NCI-H2081 (cell line): ENCODE measurements at places on chromosomes 2 and 18.
A peak's percentile ranks its signal among the peaks of the same experiment; 100 is the strongest.

GRCh38 chr2:163667064-163667887, 68.5 kb downstream of the FIGN start:
- DNase-seq = no peak

DNA sequence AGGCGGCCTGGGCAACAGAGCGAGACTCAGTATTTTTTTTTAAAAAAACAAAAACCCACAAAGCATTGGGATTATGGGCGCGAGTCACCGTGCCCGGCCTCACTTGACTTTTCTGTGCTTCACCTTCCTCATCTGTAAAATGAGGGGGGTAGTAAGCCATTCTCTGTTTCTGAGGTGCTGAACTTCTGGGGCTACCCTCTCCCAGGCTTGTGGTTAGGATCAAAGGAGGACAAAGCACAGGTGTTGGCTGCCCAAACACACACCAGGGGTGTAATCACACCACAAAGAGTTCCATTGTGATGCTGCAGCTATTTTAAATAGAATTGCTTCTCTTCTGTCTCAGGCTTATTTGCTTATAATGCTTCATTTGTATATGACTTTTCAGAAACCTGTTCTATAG, 35.8 kb upstream of the INHBB start:
- no peak for DNase-seq

DNA sequence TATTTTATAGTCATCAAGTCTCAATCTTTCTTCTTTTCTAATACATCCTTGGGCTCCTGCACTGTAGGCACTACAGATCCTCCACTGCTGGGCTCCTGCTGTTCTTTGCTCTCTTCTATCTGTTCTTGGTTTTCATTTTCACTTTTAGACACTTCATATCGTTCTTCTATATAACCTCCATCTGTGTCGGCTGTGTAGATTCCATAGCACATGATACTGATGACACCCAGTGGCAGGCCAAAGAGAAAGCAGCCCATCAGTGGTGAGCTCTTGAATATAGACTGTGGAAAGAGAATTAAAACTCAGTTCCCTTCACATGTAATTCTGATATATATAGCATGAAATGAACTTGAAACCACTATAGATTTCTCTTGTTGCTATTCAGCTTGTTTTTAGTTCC, 38.0 kb downstream of the TMX3 start:
- DNase-seq = no peak

DNA sequence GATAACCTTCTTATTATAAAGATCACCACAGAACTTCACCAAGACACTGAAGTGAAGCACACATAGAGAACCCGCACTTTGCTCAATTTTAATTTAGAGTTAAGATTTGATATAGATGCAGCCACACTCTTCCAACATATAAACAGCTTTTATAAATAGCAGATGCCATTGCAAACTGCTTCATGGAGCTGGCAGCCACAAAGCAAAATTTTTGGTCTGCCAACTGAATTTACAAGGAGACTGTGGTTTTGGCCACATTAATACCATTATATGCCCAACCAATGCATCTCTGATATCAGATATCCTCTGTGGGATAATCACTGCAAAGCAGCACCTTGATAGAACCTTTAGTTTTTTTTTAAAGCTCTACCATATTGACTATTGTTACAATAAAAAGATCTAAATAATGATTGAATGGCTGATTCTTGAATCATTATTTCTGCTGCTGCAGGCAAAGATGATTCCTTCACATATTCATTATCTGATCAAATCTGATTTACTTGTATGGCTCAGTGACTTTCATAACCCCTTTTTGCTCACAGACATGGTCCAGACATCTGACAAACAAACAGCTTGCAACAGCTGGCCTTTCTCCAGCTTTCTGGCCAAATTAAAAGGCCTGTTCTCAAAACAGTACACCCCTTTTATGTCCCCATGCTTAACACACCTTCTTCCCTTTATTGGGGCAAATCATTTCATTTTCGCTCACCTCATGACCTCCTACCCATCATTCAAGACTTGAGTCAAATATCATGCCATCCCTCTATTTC, 88.4 kb downstream of the METTL4 start:
- DNase-seq = no peak

DNA sequence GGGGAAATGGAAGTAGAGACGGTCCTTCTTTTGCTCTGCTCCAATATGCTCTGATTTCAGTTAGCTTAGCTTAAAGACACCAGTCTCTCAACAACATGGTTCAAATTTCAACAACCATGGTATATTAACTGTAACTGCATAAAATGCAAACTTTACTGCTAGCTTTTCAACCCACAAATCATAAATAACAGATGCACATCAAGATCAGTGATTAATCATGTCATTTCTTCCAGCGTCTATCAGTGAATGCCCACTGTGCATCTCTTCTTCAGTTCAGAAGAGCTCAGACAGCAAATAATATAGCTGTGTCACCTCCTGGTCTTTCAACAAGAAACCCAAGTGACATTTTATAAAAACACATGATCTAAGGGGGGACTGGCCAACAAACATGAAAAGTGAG, 12.6 kb downstream of the PECR start:
- DNase-seq = no peak

GRCh38 chr18:58275176-58275575, 231.2 kb downstream of the NEDD4L start:
- DNase-seq = no peak

GRCh38 chr2:240204431-240205276, 64.2 kb upstream of the OTOS start:
- DNase-seq = no peak

DNA sequence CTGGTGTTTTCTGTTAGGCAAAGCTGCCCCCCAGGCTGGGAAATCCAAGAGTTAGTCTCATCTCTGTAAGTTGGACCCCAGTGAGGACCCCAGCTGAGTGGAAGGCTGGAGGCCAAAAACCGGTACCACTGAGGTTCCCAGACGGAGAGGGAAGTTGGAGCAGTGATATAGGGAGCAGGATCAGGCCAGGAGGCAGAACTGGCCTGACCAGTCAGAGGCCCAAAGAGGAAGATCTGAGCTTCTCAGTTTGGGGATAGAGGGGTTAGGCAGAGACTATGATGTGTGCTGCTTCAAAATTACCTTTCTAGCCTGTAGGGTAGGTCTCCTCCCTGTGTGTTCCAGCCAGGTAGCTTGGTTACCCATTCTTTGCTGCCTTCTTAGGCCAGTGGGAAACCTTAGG, 4.6 kb upstream of the RNF181 start:
- no peak for DNase-seq

DNA sequence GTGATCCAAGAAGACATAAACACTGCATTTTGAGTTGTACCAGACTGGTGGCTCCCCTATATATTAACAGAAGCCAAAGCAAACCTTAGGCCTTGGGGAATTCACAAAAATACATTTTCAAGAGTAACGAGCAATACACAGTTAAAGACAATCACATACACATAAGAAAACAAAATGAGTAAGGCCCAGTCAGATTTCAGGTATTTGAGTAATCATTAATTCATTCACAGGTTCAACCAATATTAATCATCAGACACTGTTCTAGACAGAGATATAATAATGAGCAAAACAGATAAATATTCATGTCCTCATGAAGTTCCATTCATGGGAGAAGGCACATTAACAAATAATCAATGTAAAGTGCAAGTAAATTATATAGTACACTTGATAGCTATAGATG, 9.6 kb downstream of the STPG4 start:
- DNase-seq = no peak

- DNase-seq = no peak
Measured at GRCh38 chr2:295090-295489, 7.2 kb upstream of the ALKAL2 start.

DNA sequence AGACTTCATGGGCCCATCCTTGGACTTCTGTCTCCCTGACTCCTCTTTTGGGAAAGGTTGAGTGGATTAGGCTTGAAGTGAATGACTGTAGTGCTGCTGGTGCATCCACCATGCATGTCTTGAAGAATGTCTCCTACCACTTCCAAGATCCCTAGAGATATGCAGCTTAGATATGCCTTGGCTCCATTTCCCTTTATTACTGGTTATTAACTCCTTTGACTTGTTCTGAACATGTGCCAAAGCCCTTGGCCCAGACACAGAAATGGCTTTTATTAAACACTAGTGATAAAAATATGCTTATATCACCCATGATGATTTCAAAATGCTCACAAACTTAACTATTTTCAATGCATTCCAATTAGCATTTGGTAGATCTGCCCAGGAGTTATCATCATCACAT, 90.0 kb upstream of the SLC14A2 start:
- DNase-seq = no peak

DNA sequence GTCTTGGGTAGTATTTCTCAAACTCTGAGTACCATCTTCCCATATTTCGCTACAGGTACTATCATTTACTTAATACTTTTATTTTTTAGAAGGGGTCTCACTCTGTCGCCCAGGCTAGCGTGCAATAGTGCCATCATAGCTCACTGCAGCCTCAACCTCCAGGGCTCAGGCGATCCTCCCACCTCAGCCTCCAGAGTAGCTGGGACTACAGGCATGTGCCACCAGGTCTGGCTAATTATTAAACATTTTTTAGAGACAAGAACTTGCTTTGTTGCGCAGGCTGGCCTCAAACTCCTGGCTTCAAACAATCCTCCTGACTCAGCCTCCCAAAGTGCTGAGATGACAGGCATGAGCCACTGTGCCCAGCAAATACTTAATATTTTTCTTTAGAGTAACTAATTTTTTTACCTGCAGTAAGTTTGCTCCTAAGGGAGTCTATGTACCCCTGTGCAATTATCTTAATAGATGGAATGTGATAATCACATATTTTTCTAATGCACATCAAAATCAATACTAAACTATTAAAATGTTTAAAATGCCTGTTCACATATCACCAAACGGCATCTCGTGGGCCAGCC, 100.6 kb upstream of the ST3GAL5 start:
- DNase-seq = no peak

- DNase-seq = no peak
Measured at GRCh38 chr2:120661551-120661950, 74.1 kb upstream of the GLI2 start.

DNA sequence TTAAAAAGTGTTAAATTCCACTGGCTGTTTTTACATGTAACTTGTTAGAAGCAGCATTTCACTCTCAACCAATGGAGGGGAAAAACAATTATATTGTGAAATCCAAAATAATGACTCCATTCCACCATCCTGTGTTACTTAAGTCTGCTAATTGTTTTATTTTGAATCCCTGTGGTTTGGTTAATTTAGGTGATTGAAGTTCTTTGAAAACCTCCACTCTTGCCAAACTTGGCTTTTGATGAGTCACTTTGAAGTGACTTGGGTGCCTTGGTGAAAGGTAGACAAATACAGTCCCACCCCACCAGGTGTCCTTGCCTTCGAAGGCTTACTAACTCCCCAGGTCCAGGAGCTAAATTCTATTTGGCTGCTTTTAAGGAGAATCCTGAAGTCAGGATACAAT, 1303.8 kb upstream of the NRXN1 start:
- no peak for DNase-seq

DNA sequence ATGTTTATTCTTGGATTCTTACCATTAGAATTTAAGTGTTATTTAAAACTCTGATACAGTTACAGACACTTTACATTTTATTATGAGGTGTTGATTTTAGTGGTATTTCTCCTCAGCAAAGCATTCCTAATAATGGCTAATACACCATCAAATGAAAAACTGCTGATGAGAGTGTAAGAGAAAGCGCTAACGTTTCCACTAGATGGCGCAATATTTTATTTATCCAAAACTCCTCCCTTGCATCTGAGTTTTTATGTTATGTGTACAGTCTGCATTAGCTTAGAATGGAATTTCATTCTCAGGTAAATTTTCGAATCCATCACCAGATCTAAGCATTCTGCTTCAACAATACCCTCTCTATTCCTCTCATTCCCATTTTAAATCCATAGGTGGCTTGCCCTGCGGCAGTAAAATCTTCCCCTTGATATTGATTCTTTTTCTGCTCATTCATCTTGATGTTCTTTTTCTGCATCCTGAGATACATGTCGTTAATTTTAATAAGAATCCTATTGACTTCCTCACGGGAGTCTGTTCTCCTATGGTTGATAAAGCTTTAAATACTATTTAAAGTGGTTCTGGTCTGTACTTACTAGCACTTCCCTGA, 53.9 kb downstream of the PRKRA start:
- DNase-seq = peak; percentile 48

DNA sequence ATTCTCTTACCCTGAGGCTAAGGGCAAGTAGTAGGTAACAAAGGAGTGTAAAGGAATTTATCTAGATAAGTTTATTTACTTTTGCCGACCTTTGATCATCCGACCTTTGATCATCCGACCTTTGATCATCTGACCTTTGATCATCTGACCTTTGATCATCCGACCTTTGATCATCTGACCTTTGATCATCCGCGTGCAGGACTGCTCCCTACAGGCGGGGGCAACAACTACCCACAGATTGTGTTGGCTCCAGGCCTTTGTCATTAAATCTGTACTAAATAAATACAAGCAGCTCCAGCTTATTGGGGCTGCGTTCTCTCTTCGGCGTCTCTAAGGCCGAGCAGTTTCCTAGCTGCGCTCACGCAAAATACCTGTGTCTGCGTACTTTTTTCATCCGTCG, 56.6 kb downstream of the ZNF638 start:
- no peak for DNase-seq

DNA sequence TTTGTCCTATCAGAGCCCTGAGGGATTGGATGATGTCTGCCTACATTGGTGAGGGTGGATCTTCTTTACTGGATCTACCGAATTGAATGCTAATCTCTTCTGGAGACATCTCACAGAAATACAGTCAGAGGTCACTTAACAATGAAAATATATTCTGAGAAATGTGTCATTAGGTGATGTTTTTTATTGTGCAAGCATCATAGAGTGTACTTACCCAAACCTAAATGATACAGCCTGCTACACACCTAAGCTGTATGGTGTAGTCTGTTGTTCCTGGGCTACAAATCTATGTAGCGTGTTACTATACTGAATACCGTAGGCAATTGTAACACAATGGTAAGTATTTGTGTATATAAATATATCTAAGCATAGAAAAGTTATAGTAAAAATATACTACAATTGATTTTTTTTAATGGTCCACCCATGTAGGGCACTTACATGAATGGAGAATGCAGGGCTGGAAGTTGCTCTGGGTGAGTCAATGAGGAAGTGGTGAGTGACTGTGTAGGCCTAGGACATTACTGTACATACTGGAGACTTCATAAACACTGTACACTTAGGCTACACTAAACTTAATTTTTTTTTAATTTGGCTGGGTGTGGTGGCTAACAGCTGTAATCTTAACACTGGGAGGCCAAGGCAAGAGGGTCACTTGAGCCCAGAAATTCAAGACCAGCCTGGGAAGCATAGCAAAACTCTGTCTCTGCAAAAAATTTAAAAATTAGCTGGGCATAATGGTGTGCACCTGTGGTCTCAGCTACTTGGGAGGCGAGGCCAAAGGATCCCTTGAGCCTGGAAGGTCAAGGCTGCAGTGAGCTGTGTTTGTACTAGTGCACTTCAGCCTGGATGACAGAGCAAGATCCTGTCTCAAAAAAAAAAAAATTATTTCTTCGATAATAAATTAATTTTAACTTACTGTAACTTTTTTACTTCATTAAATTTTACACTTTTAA, 226.3 kb upstream of the UBE2E3 start:
- no peak for DNase-seq

DNA sequence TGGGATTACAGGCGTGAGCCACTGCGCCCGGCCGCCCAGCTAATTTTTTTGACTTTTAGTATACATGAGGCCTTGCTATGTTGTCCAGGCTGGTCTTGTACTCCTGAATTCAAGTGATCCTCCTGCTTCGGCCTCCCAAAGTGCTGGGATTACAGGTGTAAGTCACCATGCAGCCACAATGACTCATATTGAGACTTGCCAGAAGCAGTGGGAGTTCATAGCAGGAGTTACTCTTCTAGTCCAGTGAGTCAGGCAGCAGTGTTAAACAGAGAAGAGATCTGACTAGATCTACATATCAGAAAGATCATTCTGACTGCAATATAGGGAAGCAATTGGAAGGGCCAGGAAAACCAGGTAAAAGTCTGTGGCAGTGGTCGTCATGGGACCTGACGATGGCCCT, 1.5 kb upstream of the FLACC1 start:
- DNase-seq = no peak

GRCh38 chr2:173523497-173523896, 168.8 kb downstream of the CDCA7 start:
- no peak for DNase-seq
